ENCODE measurements at places on chromosomes 16 and 17. TPM values are rescaled to one million over a fixed set of nuclear protein-coding genes. Genes with fewer than 3 reads are reported as not detected.

DNA sequence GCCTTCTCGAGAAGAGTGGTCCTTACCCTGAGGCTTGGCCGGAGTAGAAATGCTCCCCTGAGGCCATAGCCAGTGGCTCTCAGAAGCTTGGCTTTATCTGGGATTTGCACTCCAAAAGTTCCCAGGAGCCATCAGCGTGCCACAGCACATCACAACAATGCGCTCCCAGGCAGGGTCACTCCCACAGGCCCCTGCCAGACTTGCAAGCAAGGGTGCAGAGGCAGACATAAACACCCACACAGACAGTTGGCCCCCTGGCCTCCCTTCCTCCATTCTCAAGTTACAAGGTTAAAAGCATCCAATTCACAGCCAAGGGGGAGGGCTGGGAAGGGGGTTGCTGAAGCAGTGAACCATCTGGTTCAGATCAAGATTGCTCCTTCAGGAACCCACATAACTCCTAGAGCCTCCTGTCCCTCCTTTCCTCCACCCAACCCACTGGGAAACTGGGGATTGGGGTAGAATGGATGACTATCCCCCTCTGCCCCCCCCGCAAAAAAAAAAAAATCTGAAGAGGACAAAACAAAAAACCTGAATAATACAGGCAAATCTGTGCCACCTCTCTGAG, 1.8 kb downstream of the ST3GAL2 start:
- no peaks in the 10 kb centered on the region for H3K27me3 ChIP-seq
- H3K4me1 ChIP-seq: peaks cover 40% of the 10 kb centered on the region
- H3K27ac ChIP-seq: peak overlapping the region; percentile 80
- no peaks in the 10 kb centered on the region for H3K36me3 ChIP-seq
- DNase-seq: peak; percentile 90

DNA sequence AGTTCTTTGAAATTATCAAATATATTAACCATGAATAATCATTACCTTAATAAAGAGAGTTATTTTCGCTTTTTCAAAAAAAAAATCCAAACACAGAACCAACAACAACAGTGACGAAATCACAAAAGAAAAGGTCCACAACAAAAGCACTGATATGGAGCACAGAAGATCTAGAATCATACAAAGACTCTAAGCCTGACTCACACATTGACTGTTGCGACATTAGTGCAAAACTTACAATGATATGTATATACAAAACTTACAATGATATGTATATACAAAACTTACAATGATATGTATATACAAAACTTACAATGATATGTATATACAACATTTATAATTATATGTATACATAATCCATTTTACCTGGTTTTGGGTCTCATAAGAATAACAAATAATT, 117.7 kb downstream of the USP22 start:
- H3K27me3 ChIP-seq: no peaks in the 10 kb centered on the region
- DNase-seq: no peak
- H3K27ac ChIP-seq: no peak overlapping the region
- H3K36me3 ChIP-seq: no peaks in the 10 kb centered on the region

DNA sequence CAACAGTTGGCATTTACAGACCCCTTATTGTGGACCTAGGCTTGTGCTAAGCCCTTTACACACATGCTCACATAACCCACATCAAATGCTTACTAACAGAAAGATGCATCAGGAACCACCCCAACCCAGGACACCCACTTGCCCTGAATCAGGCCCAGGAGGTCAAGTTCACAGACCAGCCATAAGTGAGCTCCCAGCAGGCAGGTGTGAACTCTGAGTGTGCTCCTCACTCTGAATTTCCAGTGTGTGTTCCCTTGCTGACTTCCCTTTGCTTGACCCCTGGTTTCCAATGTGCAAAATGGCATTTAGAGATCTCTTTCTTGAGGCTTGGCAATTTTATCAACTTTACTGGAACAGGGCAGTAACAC, 87.0 kb downstream of the BMERB1 start:
- H3K4me1 ChIP-seq: peaks cover 16% of the 10 kb centered on the region
- DNase-seq: no peak
- no peak overlapping the region for H3K27ac ChIP-seq
- no peaks in the 10 kb centered on the region for H3K27me3 ChIP-seq
- H3K36me3 ChIP-seq: no peaks in the 10 kb centered on the region

- H3K27ac ChIP-seq: no peak overlapping the region
- H3K4me3 ChIP-seq: no peak overlapping the region
- H3K36me3 ChIP-seq: no peaks in the 10 kb centered on the region
- H3K4me1 ChIP-seq: no peaks in the 10 kb centered on the region
- DNase-seq: no peak
Observed at GRCh38 chr17:21674242-21674731, 18.0 kb upstream of the KCNJ18 start.

DNA sequence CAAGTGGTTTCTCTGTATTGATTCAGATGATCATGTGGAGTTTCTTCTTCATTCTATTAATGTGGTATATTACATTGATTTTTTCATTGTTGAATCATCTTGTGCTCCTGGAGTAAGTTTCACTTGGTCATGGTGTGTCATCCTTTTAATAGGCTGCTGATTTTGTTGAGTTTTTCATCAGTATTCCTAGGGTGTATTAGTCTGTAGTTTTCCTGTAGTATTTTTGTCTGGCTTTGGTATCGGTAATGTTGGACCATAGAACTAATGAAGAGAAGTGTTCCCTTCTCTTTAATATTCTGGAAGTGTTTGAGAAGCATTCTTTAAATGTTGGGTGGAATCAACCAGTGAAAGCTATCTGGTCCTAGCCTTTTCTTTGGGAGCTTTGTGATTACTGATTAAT, 99.0 kb downstream of the OMG start:
- peaks cover 12% of the 10 kb centered on the region for H3K36me3 ChIP-seq
- H3K4me3 ChIP-seq: no peak overlapping the region
- no peak overlapping the region for H3K27ac ChIP-seq
- H3K4me1 ChIP-seq: no peaks in the 10 kb centered on the region
- no peak for DNase-seq

- H3K4me1 ChIP-seq: no peaks in the 10 kb centered on the region
- no peak overlapping the region for H3K4me3 ChIP-seq
- H3K27me3 ChIP-seq: no peaks in the 10 kb centered on the region
Observed at GRCh38 chr17:29331075-29331707, 37.2 kb upstream of the NUFIP2 start.

GRCh38 chr17:78387977-78388941, 9.8 kb downstream of the PGS1 start:
- DNase-seq: peak; percentile 60
- peaks cover under 1% of the 10 kb centered on the region for H3K36me3 ChIP-seq
- H3K27ac ChIP-seq: peak overlapping the region; percentile 7
- no peaks in the 10 kb centered on the region for H3K27me3 ChIP-seq

DNA sequence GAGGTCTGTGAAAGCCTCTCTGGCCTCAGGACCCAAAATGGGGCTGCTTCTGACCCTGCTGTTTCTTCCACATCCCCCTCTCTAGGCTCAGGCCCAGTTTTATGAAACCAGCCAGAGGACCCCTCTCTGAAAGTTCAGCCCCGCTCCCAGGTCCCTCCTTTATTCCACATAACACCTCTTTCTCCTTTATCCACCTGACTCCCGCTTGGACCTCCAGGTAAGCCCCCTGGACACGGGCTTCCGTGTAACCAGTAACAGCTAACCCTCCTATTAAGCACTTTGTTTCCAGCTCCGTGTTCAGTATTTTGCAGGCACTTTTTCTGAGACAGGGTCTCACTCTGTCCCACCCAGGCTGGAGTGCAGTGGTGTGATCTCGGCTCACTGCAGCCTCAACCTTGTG, 37.4 kb downstream of the PSME3IP1 start:
- no peak overlapping the region for H3K4me3 ChIP-seq
- no peak for DNase-seq
- peaks cover 12% of the 10 kb centered on the region for H3K4me1 ChIP-seq

DNA sequence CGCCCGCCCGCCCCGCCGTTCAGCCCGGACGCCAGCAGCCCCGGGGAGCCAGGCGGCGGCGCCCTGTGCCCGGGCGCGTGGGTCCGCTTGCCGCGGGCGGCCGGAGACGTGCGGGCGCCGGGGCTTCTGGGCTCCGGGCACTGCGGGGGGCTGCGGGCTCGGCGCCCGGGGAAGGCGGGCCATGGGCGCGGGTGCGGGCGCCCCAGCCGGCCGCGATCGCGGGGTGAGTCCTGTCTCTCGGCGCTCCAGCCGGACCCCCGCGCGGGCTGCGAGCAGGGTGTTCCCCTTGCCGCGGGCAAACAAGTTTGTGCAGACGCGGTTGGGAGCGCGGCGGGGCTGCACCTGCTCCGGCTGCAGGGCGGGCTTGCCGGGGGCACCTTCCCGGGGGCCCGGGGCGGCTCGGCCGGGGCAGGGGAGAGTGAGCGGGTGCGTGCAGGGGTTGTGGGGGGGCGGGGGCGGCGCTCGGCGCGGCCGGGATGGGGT, 292 bp downstream of the WSCD1 start:
- no peaks in the 10 kb centered on the region for H3K36me3 ChIP-seq
- H3K27ac ChIP-seq: no peak overlapping the region
- peaks cover 34% of the 10 kb centered on the region for H3K27me3 ChIP-seq
- H3K4me1 ChIP-seq: peaks cover 2% of the 10 kb centered on the region
- H3K4me3 ChIP-seq: no peak overlapping the region
- no peak for DNase-seq

DNA sequence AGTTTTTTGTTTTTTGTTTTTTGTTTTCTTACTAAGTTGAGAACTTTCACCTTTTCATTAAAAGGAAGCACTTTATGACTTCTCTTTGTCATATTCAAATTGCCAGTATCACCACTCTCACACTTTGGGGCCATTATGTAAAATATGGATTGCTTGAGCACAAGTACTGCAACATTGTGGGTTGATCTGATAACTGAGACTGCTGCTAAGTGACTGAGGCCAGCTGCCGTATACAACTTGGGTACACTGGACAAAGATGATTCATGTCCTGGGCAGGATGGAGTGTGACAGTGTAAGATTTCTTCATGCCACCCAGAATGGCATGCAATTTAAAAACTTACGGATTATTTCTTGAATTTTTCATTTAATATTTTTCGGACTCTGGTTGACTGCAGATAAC, 7.8 kb downstream of the TTC19 start:
- no peaks in the 10 kb centered on the region for H3K4me1 ChIP-seq
- no peak for DNase-seq
- no peaks in the 10 kb centered on the region for H3K27me3 ChIP-seq
- no peak overlapping the region for H3K4me3 ChIP-seq
- H3K36me3 ChIP-seq: peaks cover 72% of the 10 kb centered on the region
- H3K27ac ChIP-seq: no peak overlapping the region

DNA sequence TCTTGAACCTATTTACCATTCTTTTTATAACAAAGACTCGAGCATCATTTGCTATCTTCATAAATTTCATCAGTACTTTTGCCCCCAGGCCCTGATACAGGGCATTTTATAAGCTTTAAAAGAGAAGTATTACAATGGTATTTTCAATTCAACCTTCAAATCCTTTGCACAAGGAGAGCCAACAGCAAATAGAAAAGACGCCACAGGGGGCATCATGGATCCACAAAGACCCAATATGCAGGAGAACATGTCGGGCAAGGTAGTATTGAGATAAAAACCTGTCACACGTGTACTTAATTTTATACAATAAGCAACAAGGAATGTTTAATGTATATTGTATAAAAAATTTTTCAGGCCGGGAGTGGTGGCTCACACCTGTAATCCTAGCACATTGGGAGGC, 10.2 kb downstream of the MAP3K14 start:
- no peak overlapping the region for H3K4me3 ChIP-seq
- no peaks in the 10 kb centered on the region for H3K36me3 ChIP-seq
- no peaks in the 10 kb centered on the region for H3K27me3 ChIP-seq
- peaks cover 50% of the 10 kb centered on the region for H3K4me1 ChIP-seq
- no peak for DNase-seq

GRCh38 chr17:74850914-74851313, 8.8 kb downstream of the GRIN2C start:
- H3K36me3 ChIP-seq: no peaks in the 10 kb centered on the region
- H3K4me1 ChIP-seq: no peaks in the 10 kb centered on the region
- no peak overlapping the region for H3K27ac ChIP-seq
- DNase-seq: no peak
- no peak overlapping the region for H3K4me3 ChIP-seq

DNA sequence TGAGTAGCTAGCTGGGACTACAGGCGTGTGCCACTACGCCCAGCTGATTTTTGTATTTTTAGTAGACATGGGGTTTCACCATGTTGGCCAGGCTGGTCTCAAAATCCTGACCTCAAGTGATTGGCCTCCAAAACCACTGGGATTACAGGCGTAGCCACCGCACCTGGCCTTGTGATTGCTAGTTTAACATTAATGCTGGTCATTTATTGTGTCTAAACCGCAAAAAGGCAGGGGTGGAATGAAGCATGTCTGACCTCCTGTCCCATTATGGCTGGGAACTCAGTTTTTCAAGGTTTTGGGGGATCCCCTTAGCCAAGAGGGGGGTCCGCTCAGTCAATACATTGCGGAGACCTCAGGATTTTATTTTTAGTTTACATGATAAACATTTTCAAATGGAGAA, 10.7 kb upstream of the CNGB1 start:
- no peaks in the 10 kb centered on the region for H3K36me3 ChIP-seq
- H3K27ac ChIP-seq: no peak overlapping the region
- H3K4me1 ChIP-seq: peaks cover 10% of the 10 kb centered on the region
- peaks cover 12% of the 10 kb centered on the region for H3K27me3 ChIP-seq

NT5C3B gene
- total RNA-seq: 56.1 TPM

- H3K27ac ChIP-seq: no peak overlapping the region
- DNase-seq: no peak
- no peaks in the 10 kb centered on the region for H3K4me1 ChIP-seq
- H3K27me3 ChIP-seq: peaks cover 7% of the 10 kb centered on the region
Observed at GRCh38 chr16:29734786-29735185, 11.0 kb downstream of the C16orf54 start.

HOXB6 gene
- total RNA-seq: not detected

ITGAD gene
- not detected for total RNA-seq

SPNS2 gene
- total RNA-seq: 4.3 TPM

GRCh38 chr17:27546624-27547300, 84.2 kb upstream of the LGALS9 start:
- H3K4me3 ChIP-seq: no peak overlapping the region
- peak; percentile 55 for DNase-seq
- no peaks in the 10 kb centered on the region for H3K36me3 ChIP-seq
- H3K27me3 ChIP-seq: no peaks in the 10 kb centered on the region

All from astrocyte (in vitro differentiated cells and primary cell).